ENCODE measurements at places on chromosomes 3 and 15.

DNA sequence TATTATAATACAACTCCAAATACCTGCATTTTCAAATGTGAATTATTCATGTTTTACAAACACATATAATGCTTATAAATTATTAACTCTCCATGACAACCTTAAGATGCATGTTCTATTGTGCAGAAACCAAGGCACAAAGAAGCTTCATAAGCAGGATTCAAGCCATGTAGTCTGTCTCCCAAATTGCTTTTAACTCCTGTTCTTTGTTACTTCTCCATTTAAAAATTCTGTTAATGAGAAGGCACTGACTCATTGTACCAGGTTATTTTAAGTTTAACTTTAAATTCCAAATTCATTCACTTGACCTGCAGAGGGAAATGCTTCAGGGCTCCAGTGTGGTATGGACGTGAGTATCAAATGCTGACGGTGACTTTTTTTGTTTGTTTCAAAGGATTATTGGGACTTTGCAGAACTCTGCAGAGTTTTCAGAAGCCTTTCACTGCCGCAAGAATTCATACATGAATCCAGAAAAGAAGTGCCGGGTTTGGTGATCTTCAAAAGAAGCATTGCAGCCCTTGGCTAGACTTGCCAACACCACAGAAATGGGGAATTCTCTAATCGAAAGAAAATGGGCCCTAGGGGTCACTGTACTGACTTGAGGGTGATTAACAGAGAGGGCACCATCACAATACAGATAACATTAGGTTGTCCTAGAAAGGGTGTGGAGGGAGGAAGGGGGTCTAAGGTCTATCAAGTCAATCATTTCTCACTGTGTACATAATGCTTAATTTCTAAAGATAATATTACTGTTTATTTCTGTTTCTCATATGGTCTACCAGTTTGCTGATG, 100.0 kb downstream of the MME start:
- DNase-seq, result no peak

DNA sequence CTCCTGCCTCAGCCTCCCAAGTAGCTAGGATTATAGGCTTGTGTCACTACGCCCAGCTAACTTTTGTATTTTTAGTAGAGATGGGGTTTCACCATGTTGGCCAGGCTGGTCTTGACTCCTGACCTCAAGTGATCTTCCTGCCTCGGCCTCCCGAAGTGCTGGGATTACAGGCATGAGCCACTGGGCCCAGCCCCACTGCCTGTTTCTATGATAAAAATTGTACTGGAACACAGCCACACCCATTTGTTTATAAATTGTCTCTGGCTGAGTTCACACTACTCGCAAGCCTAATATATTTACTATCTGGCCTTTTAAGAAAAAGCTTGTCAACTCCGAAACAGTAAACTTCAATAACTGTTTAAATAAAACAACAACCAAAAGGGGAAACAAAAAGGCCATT, 309.4 kb upstream of the WNT5A start:
- DNase-seq, result no peak

- no peak for DNase-seq
Measured at GRCh38 chr15:57025264-57025926, 107.0 kb downstream of the TCF12 start.

DNA sequence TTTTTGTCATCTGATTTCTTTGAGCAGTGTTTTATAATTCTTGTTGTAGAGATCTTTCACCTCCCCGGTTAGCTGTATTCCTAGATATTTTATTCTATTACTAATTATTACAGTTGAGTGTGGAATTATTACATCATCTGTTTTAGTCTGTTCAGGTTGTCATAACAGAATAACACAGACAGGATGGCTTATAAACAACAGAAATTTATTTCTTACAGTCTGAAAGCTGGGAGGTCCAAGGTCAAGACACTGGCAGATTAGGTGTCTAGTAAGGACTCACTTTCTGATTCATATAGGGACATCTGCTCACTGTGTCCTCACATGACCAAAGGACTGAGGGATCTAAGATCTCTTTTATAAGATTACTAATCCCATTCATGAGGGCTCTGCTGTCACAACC, 121.3 kb upstream of the THBS1 start:
- no peak for DNase-seq

DNA sequence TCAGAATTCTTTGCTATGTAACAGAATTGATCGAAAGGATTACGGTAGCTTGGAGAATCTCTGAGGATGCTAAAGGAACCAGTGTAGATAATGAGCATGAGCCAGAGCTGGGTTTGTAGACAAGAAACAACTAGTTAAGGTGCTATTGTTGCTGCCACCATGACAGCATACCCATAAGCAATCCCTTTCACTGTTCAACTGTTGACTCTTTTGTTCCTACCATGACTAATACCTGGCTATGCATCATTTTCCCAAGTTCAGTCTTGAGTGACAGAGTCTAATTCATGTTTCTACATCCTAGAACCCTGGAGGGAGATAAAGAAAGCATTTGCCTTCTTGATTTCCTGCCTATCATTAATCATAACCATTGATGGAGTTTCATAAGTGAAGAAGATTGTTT, 600.3 kb downstream of the OTOL1 start:
- no peak for DNase-seq

- no peak for DNase-seq
Measured at GRCh38 chr15:56047354-56047753, 53.9 kb upstream of the NEDD4 start.

- DNase-seq, result no peak
Measured at GRCh38 chr15:34754674-34755418, at the start of gene GJD2. Gene GJD2 (minus strand): TSS chr15:34754998. CDS start chr15:34754488, 510 bp downstream.

- DNase-seq, result no peak
Measured at GRCh38 chr3:128420720-128421438, 45.8 kb downstream of the DNAJB8 start.

DNA sequence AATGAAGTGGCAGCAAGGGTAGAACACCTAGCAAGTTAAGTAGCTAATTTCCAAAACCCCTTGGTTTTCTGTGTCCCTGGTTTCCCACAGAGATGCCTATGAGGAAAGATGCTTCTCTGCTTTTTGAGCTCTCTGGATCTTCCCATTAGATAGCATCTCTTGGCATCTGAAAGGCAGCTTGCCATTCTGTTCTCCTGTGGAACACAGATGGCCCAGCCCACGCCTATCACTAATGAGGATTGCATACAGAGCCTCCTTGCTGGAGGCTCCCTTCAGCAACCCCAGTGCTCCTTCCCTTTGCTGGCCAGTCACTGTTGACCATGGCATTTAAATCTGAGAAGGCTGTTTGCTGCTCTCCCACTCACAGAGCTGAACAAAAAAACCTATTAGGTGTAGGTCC, 34.4 kb upstream of the ETV5 start:
- no peak for DNase-seq

DNA sequence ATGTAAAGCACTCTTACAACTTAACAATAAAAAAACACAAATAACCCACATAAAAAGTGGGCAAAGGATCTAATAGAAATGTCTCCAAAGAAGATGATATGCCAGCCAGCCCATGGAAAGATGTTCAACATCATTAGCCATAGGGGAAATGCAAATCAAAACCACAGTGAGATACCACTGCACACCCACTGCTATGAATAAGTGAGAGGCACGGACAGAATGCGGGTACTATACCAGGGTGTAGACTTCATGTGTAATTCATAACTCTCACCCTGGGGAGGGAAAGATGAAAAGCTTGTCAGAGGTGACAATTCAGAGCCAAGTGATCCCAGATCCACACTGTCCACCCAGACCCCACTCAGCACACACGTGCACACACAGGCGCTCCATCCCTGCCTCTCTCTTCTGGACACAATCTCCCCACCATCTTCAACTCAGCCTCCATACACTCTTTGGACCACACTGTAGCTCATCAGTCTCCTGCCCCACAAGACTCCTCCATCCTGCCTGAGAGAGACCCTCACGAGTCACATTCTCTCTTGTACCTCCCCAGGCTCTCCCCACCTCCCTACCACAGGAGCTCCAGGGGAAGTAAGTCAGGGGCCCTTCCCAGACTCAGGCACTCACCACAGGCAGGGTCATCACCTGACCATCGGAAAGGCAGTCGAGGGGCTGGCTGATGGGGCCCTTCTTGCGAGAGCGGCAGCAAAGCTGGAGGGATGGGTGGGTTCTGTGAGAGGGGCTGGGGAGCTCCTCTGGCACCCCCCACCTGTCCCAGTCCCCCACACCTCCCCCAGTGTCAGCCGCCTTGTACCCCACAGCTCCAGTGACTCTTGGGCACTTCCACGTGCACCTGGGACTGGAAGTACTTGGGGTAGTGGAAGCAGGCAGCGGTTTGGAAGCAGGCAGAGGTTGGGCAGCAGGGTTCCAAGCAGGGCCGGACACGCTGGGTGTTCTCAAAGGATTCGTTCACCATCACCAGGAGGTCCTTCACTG, 21.3 kb downstream of the PLA2G4E start:
- no peak for DNase-seq

- DNase-seq, result no peak
Measured at GRCh38 chr15:40766906-40767837, 2.6 kb upstream of the C15orf62 start.

GRCh38 chr3:64228110-64228509, 2.8 kb upstream of the PRICKLE2 start:
- no peak for DNase-seq

GRCh38 chr3:19595884-19596283, 338.1 kb downstream of the EFHB start:
- no peak for DNase-seq

- no peak for DNase-seq
Measured at GRCh38 chr3:76024640-76025039, 239.3 kb upstream of the ZNF717 start.

- no peak for DNase-seq
Measured at GRCh38 chr15:63991706-63992105, 54.6 kb downstream of the DAPK2 start.

Measured in activated T-helper 1 cell treated with anti-CD3 and anti-CD28 coated beads, Interleukin-2, amount 50 U/mL, for 16 hours (primary cell).